ENCODE measurements at places on chromosomes 3 and 15.

DNA sequence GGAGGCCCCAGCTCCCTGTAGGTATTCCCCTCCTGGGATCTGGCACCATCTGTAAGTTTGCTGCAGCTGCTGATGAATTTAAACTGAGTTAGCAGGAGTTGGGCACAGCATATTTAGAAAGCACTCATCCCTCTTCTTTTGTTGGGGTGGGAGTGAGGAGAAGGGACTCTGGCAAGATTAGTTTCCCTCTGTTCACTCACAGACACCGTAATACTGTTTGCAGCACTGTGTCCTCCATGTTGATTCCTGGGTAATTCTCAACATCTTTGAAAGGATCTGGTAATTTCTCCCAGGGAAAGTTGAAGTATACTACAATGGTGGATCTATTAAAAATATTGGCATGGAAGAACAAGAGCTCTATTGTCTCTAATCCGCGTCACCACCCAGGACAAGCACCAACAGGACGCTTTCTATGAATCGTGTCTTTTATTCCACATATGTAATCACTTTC, 173.3 kb downstream of the RBMS3 start:
- no peak for DNase-seq

- DNase-seq: no peak
These were observed 22.8 kb downstream of the HGD start for GRCh38 chr3:120659285-120659684.

DNA sequence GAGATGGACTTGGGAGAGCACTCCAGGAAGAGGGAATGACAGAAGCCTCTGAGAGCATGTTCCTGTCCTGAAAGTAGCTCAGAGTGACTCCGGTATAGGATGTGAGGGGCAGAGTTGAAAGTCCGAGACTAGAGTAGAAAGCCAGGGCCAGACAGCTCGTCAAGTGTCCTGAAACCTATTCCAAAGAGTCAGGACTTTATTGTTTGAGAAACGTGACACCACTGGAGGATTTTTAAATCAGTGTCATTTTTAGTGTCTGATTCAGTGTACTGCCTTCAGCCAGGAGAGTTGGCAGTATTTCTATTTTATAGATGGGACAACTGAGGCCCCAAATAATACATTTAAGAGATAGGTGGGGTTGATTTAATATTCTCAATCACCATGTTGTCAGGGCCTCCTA, 1.6 kb upstream of the RBMS3 start:
- DNase-seq: no peak

DNA sequence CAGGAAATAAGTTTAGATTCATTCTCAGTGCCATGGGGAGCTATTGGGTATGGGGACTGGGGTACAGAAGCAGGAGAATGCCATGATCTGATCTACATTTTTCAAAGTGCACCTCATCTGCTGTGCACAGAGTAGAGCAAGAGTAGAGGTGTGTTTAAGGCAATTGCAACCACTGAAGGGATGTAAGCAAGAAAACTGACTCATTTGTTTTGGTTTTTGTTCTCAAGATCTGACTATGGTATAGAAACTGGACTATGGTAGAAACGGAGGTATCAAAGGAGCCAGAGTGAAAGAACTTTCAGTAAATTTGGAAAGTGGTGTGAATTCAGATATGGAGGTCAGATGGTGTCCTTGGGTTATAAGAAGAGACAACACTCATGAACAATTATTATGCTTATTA, 86.2 kb upstream of the CMSS1 start:
- DNase-seq: no peak

- DNase-seq: no peak
These were observed 158.2 kb upstream of the RAP2B start for GRCh38 chr3:153003862-153004261.

GRCh38 chr3:36777424-36778218, 13.3 kb upstream of the DCLK3 start:
- no peak for DNase-seq

- no peak for DNase-seq
These were observed 493.1 kb downstream of the MECOM start for GRCh38 chr3:169170456-169170855.
